Mucosa of gallbladder (tissue), 1 donor: ENCODE measurements at places on chromosomes 1 and 21. TPM values are rescaled to one million over a fixed set of nuclear protein-coding genes. Genes with fewer than 3 reads are reported as not detected.
A peak's percentile ranks its signal among the peaks of the same experiment; 100 is the strongest.

GRCh38 chr1:24770881-24771280 lies 25.6 kb downstream of the CLIC4 start:
- no peak for DNase-seq

DNA sequence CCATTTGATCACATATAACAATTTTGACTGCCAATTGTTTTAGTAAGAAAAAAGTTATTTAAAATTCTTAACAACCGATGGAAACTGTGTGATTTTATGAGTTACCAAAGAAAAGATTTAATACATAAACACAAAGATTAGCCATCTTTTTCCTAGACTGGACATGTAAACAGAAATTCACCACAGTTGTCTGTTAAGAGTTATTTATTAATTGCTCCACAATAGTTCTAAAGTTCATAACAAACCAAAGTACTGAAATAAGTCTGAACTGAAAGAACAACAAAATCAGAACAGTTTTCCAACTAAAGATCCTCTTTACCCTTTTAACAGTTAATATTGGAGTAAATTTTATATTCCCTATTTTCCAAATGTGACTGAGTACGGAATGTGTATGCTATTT lies 8.6 kb downstream of the ZNF281 start:
- DNase-seq, result no peak

- peak; percentile 58 for DNase-seq
Measured at GRCh38 chr1:94265011-94265422, 27.6 kb upstream of the ARHGAP29 start.

DNA sequence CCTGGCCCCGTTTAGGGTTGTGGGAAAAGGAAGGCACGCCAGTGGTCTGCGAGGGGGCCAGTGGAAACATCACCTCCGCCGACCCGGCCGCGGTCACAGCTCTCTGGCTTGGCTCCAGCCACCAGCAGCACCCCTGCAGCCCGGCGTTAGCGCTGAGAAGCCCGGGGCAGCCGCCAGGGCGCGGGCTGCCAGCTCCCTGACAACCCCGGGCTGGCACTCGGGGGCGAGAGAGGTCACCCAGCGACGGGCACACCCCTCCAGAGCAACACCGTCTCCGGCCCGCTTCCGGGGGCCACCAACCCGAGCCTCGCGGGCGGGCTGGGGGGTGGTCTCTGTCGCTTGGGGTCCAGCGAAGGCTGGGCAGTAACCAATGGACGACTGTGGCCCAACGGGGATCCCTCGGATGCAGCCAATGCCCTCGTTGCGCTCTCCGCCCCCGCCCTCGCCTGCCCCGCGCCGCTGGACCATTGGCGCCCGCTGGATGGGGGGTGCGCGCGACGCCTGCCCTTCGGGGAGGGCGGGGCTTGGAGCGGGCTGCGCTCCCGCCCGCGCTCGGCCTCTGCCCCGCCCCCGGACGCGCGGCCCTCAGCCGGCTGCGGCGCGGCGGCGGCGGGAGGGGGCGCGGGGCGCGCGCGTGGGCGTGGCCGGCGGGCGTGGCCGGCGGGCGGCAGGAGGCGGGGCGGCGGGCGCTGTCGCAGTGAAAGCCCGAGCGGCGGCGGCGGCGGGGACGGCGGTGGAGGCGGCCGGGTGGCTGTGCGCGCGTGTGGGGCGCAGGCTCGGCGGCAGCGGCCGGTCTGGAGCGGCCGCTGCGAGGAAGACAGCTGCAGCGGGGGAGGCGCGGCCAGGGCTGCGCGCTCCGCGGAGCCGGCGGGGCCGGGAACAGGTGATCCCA lies at the start of gene MAN1C1:
MAN1C1 (plus strand) TSS at position 697 of the 892 bp plus-strand sequence. CDS start 1,007 bp downstream, outside the sequence.
- DNase-seq, result peak; percentile 81

GRCh38 chr1:23638786-23639241 lies 52.8 kb upstream of the RPL11 start:
- DNase-seq, result no peak

The ZBTB17 gene
- 41.3 TPM for total RNA-seq
